Naive thymus-derived CD8-positive, alpha-beta T cell (primary cell): ENCODE measurements at places on chromosomes 1 and 21. TPM values are rescaled to one million over a fixed set of nuclear protein-coding genes. Genes with fewer than 3 reads are reported as not detected.

- DNase-seq: no peak
Observed at GRCh38 chr1:188937965-188938551, 1539.6 kb downstream of the BRINP3 start.

DNA sequence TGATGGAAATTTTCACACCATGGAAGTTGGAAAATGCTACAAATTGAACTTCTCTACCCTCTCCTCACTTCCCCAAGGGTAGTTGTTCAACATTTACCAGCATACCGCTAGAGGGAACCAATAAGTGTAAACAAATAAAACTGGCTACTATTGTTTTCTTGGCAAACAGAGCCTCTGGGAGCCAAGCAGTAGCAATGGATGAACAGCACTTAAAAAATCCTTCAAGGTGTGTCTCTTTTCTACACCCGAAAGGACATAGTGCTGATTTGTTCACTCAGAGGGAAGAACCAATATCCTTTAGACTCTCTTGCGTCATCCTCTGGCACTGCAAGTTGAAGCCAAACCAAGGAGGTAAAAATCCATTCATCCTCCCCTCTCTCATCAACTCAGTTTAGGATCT, 161.5 kb downstream of the TBX15 start:
- no peak for DNase-seq

DNA sequence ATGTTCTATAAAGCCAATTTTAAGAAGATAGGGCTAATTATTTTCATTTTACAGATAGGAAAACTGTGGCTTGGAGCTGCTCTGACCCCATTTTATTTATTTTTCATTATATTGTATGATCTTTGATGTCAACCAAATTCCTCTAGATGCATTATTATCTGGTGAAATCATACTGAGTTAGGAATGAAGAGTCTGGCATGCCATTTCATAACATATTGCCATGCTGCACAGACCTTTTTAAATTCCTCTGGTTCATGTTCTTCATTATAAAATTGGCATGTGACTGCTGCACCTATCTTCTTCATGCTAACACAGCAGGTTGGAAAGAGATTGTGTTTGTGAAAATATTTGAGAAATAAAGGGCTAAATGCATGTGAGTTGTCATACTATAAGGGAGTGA, 12.7 kb downstream of the PRRX1 start:
- no peak for DNase-seq

- DNase-seq: peak; percentile 55
Observed at GRCh38 chr1:9234223-9235095, at the start of gene H6PD. H6PD (plus strand) TSS chr1:9234774; CDS start chr1:9244935, 10,161 bp downstream.

OR2T29 gene
- not detected for polyA plus RNA-seq

AMY2A gene
- not detected for polyA plus RNA-seq
